ENCODE measurements at places on chromosomes 4 and X.

DNA sequence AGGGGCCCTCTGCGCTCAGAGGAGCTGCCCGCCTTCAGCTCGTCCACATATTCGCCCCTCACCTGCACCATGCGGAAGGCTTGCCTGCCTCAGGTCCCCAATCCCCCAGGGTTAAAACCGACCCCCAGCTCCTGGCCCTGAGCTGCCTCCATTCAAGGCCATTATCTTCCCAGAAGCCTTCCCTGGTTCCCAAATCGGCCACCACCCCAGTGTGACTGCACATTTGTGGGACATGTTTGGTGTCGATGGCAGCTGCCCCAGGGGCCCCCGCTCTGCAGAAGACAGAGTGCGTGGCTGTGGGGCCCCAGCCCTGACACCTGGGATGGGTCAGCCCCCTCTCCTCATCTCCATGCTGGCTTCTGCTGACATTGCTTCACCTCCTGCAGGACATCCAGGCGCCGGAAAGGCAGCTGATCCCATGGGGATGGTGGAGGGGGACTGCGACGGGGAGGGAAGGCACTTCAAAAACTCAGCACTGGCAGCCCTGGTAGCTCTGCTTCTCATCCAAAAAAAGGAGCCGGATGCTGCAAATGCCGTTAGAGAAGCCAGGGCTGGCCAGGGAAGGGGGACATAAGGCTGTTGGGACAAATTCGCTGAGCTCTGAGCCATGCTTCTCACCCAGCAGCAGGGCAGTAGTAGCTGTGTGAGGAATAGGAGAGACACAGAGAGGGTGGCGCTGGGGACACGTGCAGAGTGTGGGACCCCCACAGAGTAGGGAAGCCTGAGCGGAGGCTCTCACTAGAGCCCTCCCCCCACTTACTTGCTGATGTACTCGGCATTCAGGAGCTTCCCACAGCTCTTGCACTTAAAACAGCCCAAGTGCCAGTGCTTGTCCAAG is 78.5 kb downstream of the ABLIM2 start:
- DNase-seq = no peak

DNA sequence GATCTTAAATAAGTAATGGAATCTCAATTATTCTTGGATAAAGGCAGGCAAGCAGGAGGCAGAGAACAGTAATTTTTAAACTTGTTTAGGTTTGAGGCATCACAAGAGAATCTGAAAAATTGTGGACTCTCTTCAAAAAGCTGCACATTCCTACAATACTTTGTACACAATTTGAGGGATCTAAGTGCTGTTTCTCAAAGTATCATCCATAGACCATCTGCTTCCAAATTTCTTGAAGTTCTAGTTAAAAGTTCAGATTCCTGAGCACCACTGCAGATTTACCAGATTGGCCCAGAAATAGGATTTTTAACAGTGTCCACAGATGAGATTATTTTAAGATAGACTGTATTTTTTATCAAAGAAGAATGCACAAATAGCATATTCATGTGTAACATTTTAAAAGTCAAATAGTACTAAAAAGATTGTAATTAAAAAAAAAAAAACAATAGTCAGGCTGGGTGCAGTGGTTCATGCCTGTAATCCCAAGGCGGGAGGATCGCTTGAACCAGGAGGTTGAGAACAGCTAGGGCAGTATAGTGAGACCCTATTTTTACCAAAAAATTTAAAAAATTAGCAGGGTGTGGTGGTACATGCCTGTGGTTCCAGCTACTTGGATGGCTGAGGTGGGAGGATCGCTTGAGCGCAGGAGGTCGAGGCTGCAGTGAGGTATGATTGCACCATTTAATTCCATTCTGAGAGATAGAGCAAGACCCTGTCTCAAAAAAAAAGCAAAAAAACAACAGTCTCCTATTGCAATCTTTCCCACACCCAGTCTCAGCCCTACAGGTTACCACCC is 14.2 kb upstream of the FNIP2 start:
- DNase-seq = peak; percentile 18

DNA sequence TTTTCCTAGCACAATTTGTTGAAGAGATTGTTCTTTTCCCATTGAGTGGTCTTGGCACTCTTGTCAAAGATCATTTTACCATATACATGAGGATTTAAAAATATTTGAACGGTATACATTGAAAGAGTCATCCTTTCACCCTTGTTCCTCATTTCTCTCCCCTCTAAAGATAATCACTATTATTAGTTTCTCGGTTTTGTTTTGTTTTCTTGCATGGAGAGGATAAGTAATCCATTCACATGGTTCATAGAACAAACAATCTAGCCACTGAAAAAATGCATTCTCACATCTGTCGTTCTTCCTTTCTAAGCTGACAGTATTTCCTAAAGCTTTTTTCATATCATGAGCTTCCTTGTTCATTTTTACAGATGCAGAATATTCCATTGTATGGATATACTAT is 39.2 kb upstream of the MSMO1 start:
- peak; percentile 14 for DNase-seq

DNA sequence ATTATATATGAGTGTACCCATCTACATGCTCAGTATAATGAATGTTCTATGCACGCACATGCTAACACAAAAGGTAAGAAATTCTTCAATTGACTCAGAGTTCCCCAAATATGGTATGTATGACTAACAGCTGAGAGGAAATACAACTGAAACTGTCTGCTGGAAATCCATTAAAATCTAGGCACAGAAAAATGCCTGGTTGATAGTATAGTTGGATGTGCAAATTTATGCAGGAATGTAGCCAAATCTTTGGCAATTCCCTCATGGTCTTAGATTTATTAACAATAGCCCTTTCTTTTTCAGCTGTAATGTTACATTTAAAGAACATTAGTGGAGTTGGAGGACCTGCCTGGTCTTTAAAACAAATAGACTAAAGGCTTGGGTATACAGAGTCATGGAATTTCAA is 5.5 kb downstream of the CAMK2D start:
- peak; percentile 83 for DNase-seq

DNA sequence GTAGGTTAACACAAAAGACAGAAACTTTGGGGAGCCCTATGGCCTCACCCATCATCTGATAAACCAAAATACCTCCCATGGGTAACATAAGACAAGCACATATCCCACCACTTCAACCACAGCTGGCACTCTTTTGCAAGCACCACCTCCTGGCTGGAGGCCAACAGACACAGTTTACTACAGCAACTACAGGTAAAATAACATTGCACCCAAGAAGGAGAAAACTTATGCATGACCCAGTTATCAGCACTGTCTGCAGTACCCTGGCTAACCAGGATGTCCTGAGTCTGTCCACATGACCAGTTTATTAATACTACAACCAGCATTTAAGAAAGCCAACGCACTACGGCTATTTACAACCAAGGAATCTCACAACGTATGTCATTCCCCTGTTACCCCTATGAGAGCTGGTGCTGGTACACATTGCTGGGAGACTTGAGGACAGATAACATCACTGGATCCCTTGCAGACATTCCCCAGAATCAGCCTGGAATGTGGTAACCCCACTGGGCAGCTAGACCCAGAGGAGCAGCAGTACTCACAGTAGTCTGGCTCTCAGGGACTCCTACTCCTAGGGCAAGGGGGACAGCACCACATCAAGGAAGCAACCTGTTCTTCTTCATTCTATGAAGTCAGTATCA is 32.0 kb downstream of the ELF2 start:
- DNase-seq = no peak

GRCh38 chr4:8221985-8222384 is 22.9 kb downstream of the SH3TC1 start:
- DNase-seq = no peak

DNA sequence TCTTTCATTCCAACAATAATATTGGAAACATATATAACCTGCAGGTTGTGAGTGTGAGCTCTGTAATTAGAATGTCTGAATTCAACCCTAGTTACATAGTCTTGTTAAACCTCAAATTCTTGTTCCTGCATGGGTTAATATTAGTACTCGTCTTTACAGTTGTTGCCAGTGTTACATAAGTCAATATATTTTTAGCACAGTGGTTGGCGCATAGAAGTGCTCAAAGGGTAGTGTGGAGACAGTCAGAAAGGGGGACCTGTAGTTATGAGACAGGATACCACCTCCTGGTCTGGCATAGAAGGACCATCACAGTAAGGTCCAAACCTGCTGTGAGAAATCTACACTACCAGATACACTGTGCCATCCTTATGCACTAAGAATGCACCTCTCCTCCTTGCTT is 1045.9 kb upstream of the SLIT2 start:
- DNase-seq = no peak

DNA sequence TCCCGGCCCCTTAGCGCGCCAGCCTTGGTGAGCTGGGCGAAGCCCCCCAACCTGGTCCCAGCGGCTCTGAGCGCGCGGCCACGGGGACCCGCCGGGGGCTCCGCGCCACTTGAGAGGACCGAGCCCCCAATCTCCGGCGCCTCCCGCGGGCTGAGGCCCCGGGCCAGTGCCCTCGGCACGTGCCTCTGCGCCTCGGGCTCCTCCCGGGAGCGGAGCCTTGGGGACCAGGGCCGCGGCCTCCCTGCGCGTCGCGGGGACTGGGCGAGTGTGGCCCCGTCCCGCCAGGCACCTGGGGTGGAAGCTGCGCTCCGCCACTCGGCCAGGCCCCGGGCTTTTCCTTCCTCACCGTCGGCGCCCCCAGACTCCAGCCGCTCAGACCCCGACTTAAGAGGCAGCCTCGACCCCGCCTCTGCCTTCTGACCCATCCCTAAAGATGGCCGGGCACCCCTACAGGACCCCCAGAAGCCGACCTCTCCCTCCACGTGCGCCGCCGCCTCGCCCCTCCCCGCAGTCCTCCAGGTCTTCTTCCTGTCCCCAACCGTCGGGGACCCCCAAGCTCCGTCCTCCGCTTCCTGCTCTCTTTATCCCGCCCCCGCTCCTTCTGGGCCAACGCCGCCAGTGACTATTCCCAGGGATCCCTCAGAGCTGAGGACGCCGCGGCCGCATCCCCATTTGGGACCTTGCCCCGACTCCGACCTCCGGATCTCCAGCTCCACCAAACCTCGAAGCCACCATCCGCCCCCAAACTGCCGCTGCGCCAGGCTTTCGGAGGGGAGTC is 752 bp downstream of the ERAS start:
- DNase-seq = no peak

DNA sequence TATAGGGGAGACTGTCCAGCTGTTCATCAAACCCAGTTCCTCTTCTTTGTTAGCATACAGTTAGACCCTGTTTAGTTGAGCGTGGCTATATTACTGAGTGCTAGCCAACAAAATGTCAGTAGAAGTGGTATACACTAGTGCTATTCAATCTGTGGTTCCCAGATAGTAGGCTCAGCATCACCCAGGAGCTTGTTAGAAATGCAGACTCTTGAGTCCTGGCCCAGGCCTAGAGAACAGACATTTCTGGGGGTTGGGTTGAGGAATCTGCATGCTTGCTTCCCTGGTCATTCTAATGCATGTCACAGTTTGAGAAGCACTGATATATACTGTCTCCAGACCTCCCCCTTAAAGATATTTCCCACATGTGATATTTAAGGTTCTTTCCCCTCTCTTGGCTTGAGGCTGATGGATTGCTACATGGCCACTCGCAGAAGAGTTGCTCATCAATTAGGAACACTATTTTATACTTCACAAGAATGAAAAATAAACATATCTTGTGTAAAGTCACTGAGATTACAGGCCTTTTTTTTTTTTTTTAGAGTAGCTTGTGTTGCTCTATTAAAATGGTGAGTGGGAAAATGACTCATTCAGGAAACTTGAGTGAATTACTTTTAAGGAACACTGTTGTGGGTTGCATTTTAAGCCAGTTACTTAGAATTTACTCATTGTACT is 289.0 kb downstream of the STIM2 start:
- DNase-seq = peak; percentile 81

GRCh38 chr4:8152865-8153257 is 5.8 kb downstream of the ABLIM2 start:
- no peak for DNase-seq

- DNase-seq = no peak
Observed at GRCh38 chr4:114052227-114052626, 72.8 kb upstream of the ARSJ start.

GRCh38 chrX:124343016-124343415 is 3.3 kb upstream of the SH2D1A start:
- no peak for DNase-seq

DNA sequence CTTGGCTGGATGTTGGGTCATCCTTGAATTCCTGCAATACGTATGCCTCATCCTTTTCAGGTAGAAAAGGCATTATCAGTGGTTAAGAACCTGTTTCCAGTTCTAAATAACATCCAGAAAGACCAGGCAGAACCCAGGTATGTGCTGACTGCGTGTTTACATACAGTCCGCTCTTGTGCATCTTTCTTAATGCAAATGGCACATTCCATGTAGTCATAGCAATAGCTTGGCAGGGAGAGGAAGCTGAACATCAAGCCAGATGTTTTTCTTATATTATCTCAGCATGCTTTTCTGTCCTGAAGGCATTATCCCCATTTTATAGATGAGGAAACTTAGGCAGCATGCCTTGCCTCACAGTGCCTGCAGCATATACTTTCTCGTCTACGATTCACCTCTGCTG is 2.1 kb downstream of the DCLK2 start:
- peak; percentile 24 for DNase-seq

GRCh38 chr4:120821029-120821428 is 101.5 kb downstream of the PRDM5 start:
- DNase-seq = no peak

DNA sequence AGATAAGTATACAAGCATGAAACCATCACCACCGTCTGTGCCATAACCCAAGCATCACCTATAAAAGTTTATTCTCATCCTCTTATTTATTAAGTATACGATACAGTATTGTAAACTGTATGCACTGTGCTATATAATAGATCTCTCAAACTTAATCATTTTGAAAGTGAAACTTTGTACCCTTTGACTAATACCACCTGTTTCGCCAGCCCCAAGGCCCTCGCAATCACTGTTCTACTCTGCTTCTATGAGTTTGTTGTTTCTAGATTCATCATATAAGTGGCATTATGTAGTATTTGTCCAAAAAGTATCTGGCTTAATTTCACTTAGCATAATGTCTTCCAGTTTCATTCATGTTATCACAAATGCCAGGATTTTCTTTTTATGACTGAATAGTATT is 72.1 kb upstream of the DOCK11 start:
- no peak for DNase-seq

DNA sequence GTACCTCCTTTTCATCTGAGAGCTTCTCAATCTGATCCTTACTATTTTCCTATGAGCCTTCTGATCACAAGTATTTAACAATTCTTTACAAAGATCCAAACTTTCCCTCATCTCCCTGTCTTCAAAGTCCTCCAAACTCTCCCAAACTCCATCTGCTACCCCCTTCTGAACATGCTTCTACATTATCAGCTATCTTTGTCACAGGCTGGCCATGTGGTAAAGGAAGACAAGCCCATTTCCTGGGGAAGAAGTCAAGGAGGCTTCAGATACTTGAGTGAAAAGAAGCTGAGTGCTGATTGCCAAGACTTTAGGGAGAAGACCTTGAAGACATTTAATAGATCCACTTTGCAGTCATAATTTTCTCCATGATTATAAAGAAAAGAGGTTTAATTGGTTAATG is 231.4 kb downstream of the CWH43 start:
- DNase-seq = no peak

DNA sequence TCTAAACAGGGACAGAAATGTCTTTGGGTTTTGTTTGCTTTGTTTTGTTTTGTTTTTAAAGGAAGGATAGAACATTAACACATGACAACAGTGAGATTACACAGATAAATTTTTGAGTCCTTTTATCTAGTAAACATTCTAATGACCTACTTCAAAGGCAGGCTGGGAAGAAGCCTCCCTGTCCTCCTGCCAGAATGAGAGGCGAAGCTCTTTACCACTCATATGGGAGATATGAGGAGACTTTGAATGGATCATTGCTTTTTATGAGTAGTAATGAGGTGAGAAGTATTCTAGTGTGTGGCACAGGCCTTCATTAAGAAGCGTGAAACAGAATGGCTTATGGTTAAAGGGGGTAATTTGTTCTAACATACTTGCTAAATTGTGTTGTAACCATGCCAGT is 172.0 kb downstream of the FBXO8 start:
- no peak for DNase-seq

- DNase-seq = no peak
Observed at GRCh38 chr4:53531585-53532224, 59.6 kb downstream of the LNX1 start.
